ENCODE measurements at places on chromosomes 2 and 18.

GRCh38 chr2:74831693-74832530 lies 2.0 kb upstream of the HK2 start:
- DNase-seq = peak; percentile 63

GRCh38 chr18:31273812-31274527 lies 44.0 kb upstream of the DSG1 start:
- DNase-seq = no peak

DNA sequence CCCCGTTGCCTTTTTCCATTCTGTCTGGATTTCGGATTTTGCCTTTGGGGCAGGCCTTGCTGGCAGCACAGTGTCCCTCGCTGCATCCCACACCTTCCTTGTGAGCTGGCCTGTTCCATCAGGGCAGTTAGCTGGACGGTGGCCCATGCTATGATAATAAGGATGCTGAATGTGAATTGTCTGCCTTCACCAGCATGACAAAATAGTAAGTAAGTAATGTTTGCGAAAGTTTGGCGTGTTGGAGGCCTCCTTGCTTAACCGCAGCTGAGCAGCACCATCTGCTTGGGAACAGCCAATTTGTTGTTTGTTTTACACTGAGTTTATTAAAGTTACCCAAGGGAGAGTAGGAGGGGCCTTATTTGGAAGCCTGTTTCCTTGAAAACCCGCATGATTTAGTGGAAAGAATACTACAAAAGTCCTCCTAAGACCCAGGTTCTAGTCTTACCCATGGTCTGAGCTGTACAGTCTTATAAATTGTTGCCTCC lies 469.7 kb upstream of the FANCL start:
- DNase-seq = peak; percentile 2

DNA sequence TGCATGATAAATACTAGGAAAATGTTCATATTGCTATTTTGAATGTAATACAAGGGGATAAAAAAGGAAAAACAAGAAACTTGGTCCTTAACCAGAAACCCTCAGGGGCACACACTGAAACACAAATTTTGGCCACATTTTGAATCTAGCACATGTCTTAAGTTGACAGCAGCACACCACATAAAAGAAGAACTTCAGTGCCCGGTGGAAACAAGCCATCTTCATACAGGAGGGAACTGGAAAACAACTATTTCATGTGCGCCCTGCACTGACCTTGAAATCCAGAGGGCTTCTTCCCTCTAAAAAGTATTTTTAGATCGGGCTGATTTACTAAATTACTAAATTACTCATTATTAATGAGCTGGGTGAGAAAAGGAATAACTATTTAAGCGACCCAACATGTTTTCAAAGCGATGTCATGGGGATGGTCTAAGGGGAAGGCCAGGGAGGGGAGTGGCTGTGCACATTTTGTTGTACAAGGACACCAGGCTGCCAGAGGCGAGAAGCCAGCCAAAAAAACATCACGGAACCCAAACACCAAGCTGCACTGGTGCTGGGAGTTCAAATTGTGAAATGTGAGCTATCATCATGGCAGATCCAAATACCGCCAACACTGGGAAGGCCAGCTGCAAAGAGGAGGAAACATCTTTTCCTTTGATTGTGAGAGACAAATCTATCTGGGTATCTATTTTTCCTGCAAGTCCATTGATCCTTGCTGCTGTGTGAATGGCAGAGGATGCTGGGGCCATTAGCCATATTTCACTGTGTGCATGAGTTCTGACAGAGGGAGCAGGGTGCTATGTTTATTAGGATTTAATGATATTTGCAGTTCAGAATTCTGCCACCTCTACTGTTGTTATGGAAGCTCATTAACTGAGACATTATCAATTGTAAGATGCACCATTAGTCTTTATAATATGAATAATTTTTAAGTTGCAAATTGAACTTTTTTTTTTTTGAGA lies 150.7 kb upstream of the LMAN1 start:
- no peak for DNase-seq

GRCh38 chr2:1755436-1756191 lies 11.3 kb upstream of the PXDN start:
- peak; percentile 69 for DNase-seq

- no peak for DNase-seq
Observed at GRCh38 chr2:160022162-160022561, 40.3 kb downstream of the PLA2R1 start.

DNA sequence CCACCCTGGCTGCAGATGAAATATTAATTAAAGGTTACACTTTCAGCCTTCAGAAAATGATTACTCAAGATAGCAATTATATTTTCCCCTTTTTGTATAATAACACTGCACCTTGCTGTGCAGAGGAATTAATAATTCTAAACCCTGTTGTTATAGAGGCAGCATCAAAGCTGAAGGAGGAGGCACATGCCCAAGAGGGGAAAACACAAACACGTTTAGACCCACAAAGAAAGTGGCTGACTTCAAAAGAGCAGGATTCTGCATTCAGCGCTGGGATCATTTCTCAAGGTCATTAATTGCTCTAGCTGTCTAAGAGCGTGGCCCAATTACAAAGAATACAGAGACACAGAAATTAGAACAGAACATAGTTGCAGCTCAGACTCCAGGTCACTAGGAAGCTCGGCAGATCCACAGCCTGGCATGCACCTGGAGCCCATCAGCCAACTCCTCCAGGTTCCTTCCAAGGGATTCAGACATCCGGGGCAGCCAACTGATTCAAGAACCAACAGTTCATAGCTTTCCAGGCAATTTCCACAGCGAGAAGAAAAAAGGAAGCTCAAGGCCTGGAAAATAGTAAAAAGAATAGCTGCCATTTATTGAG lies 102.3 kb upstream of the ID2 start:
- DNase-seq = no peak

GRCh38 chr2:189146553-189146952 lies 33.0 kb downstream of the COL5A2 start:
- no peak for DNase-seq

DNA sequence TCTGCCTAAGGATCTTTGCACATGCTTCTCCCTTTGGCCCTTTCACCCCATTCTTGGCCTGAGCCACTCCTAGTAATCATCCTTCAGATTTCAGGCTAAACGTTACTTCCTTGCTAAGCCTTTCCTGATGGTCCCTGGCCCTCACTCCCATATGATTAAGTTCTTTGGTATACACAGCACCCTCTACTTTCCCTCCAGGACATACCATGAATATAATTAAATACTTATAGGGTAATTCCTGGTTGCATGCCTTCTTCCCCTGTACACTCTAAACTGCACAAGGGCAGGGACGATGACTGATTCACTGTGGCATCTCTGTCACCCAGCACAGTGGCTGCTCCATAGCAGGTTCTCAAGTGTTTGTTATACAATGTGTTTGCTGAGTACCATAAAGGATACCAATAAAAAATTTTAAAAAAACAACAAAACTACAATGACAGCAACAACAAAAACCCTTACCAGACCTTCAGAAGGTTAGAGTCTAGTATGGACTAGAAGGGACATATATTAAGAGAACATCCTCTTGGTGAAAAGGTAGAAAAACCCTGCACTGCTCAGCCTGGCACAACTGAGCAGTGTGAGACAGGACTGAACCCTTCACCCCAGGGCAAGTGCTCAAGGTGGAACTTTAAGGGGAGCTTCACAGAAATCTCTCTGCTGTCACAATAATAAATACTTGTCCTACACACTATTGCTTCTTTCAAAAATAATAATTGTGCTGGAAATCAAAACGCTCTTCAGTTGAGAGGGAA lies 76.2 kb downstream of the AAK1 start:
- DNase-seq = peak; percentile 31

GRCh38 chr18:67417864-67418523 lies 98.5 kb downstream of the DSEL start:
- DNase-seq = peak; percentile 91

GRCh38 chr18:49499046-49499637 lies 12.1 kb upstream of the C18orf32 start:
- DNase-seq = no peak

Measured in M059J (cell line).